ENCODE measurements at places on chromosomes 11 and 22.

GRCh38 chr22:42270176-42270509, 310 bp downstream of the TCF20 start:
- DNase-seq, result no peak

DNA sequence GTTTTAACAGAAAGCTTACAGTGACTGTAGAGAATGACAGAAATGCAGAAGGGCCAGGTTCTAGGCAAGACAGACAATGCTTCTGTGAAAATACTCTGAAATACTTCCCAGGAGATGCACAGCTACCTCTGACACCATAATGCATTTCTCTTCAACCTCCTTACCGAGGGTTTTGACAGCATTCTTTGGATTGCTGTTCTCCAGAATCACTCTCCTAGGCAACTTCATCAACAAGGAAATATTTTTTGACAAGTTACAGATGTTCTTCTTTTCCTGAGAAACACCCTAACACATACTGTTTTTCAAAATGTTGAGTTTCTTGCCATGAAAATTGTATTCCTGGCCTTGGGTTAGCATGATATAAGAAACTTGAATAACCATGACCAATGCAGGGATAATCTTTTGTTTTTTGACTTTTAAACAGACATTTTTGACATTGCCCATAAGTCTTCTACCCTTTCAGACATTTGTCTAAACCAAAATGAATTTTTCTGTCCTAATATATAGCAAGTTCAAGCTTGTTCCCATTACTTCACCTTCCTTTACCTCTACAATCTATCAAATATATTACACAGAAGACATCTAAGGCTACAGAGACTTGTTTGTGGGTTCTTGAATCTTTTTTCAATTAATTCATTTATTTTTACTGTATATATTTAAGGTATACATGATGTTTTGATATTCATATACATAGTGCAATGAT, 108.1 kb downstream of the CCDC34 start:
- DNase-seq, result no peak

DNA sequence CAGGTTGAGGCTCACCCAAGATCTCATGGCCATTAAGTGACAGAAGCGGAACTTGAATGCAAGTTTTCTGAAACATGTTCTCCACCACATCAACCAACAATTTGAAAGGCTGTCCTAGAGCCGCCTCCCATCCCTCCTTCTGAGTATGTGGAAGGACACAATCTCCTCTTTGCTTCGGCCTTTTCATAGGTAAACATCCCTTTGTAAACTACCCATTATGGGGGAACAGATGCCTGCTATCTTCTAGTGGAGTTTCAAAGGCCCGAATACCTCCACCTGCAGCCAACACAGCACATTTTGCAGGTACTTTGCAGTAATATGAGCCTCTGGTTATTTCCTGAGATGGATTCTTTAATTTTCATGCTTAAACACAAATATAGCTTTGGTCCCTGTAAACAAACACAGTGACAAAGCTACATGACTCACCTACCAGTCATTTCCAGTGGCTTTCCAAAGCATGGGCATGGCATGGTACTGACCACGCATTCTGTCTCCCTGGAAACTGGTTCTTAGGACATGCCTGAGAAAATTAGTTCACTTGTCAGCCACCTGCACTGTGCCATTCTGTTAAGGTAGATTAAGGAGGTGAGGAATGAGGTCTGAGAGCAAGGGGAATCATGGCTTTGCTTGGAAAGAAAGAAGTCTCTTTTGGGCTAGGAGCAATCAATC, 60.2 kb downstream of the EHF start:
- no peak for DNase-seq

- no peak for DNase-seq
Observed at GRCh38 chr11:73585834-73586575, 11.9 kb downstream of the FAM168A start.

- DNase-seq, result no peak
Observed at GRCh38 chr11:30586251-30587144, at the start of gene MPPED2. Gene MPPED2, minus strand, starts transcription at chr11:30586353. Its CDS starts 5,980 bp downstream, at chr11:30580373.

DNA sequence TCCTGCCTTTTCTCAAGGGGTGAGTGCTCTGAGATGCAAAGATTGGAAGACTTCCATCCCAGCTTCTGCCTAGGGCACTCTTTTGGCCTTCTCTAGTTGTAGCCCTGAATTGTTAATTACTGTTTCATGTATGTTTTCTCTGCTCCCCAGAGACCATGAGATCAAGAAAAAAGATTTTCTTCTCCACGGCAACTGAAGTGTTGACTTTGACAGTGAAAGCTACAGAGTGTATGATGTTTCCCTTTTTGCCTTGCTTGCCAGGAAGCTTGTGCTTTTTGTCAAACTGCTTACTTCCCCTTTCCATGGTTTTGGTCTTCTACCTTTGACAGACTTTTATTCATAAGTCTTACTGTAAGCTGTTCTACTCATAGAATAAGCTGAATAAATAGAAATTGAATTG, 23.3 kb upstream of the EIF3D start:
- DNase-seq, result no peak

- DNase-seq, result peak; percentile 68
Observed at GRCh38 chr11:96134602-96135001, 208.4 kb downstream of the MAML2 start.

GRCh38 chr11:123330948-123331347, 99.1 kb upstream of the GRAMD1B start:
- DNase-seq, result no peak

GRCh38 chr11:99918761-99919160, 768.3 kb upstream of the ARHGAP42 start:
- DNase-seq, result no peak

DNA sequence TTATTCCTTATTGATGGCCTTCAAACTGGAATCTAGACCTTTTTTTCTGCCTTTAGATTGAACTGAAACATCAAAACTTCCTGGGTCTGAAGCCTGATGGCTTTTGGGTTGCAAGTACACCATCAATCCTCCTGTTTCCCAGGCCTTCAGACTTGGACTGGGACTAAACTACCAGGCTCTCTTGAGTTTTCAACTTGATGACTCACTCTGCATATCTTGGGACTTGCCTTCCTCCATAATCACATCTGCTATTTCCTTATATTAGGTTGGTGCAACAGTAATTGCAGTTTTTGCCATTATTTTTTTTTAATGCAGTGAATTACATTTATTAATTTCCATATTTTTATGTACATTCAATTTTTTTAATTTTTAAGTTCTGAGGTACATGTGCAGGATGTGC, 7.0 kb downstream of the OR51B5 start:
- no peak for DNase-seq

- DNase-seq, result no peak
Observed at GRCh38 chr22:29251981-29252911, 15.5 kb downstream of the RHBDD3 start.

- DNase-seq, result peak; percentile 39
Observed at GRCh38 chr11:111541254-111542061, 938 bp downstream of the LAYN start.

DNA sequence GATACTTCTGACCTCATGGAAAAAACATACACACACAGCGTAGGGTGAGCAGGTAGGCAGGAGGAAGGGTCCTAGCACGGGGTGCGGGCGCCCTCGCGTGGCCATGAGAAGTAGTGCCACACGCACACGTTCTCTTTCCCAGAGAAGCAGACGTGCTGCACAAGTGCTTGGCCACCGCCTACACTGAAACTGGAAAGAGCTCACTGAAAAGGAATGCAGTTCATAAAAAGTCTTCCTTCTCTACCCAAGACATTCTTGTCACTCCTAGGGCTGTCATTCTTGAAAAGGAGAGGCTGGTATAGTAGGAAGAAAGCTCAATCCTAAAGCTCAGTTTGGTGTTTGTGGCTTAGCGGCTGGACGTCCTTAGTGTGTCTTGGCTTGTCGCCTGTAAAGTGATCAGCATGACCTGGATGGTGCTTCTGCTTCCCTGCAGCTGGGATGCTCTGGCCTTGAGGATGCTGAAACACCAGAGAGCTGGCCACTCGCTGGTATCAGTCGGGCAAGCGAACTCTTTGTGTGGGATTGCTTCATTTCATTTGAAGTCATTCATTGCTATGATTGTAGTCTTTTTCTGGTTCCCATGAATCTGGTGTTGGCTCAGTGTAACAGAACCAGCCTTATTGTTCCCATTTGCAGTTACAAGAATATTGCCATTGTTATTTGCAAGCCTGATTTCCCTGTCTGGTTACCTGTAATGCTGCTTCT, 303.8 kb downstream of the NTM start:
- peak; percentile 56 for DNase-seq

- DNase-seq, result no peak
Observed at GRCh38 chr11:37230865-37231264, 632.8 kb upstream of the RAG2 start.

- DNase-seq, result no peak
Observed at GRCh38 chr11:61667684-61668305, 12.4 kb upstream of the DAGLA start.

DNA sequence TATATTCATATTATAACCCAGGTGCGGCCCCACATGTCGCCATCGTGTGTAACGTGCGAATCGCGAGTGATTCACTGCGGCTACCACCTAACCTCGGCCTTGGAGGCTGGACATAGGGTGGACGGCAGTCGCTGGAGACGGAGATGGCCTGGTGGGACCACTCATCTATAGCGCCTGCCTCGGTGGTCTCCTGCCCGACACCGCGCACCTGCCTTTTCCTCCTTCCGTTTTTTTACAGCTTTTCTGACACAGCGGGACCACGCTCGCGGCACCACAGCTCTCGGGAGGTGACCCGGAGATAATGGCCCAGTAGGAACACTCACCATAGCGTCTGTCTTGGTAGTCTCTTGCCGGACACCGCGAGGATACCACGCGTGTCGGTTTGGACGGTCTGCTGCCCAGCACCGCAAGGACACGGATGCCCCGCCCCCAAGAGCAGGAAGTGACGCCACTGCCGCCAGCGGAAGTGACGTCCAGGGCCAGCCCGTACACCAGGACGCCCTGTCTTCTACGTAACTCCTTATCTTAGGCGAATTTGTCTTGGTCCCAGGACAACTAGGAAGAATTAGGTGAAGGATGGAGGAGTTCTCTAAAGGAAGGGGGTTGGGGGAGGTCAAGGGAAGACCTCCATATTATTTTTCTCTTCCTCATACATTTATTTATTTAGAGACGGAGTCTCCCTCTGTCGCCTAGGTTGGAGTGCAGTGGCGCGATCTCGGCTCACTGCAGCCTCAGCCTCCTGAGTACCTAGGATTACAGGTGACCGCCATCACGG, 6.4 kb downstream of the SNU13 start:
- peak; percentile 88 for DNase-seq
